ENCODE measurements at places on chromosomes 5 and 9. TPM values are rescaled to one million over a fixed set of nuclear protein-coding genes. Genes with fewer than 3 reads are reported as not detected.

DNA sequence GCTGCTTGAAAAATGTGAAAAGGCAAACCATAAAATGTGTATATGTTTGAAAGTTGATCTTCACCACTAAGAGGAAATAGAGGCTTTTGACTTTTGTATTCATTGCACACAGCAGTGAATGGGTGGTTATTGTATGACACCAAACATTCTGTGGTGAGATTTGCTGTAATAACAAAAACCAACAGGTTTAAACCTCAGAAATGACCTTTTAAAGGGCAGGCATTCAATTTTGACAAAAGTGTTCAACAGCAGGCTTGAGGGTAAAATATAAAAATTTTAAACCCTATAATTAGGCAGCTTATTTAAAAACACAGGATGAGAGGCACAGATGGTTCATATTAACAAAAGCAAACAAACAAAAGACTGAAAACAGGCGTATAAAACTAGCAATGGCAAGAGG lies 128.1 kb upstream of the NUDT12 start:
- no peak for DNase-seq

DNA sequence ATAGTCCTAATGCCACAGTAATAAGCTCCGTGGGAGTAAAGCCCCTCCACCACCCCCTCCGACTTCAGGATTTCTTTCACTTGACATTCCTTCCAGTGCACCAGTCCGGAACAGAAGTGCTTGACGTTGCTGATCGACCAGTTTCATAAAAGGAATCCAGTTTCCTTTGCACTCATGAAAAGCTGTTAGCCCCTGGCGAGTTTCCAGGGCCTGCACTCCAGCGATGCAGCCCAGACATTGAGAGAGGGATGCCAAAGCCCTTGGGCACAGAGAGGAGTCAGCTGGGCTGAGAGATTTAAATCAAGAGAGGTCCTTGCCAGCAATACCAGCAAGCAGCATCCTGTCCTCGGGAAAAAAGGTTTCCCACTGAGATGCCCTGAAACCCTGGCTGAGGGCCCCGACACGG lies 170.1 kb downstream of the GABBR2 start:
- no peak for DNase-seq

DNA sequence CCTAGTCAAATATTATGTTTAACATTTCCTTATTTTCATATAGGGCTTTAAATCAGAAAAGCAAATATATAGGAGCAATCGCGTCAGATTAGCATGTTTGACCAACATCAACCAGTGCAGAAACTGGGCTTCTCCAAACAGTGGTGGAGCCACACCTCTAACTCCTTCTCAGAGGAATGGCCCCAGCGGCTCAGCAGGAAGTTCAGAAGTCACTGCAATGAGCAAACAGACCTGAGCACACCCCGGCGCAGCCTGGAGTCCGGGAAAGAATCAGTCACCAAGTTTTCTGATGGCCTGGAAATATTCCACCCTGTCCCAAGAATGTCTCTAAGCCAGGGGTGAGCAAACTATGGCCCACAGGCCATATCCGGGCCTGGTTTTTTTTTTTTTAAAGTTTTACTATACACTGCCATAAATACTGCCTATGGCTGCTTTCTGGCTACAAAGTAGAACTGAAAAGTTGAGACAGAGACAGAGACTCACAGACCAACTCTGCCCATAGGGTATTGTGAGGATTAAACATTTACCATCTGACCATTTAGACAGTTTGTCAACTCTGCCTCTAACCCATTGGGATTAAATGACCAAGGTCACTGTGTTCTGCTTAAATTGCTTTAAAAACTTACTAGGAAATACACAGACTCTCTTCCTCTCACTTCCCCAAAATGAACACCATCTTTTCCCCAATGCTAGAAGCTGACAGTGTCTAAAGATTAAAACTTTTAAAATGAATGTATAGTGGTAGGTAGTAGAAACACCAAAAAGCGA lies 5.4 kb downstream of the GOLM1 start:
- peak; percentile 83 for DNase-seq

DNA sequence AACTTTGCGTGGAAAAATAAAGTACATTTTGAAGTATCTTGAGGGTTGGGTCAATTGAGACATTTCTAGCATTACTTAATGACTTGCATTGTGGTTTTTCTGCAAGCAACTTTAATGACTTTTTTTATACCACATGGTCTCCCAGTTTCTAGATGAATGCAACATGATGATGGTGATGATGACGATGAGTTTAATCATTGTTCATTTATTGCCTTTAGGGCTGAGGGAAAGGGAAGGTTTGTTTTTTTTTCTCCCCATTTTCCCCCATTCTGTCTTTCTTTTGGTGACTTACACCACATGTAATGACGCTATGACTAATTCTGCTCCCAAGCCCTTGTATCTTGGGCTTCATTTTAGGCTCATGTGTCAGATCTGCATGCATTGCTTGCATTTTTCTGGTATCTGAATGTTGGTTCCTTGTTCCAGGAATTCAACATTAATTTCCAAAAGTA lies 57.7 kb upstream of the NXNL2 start:
- no peak for DNase-seq

DNA sequence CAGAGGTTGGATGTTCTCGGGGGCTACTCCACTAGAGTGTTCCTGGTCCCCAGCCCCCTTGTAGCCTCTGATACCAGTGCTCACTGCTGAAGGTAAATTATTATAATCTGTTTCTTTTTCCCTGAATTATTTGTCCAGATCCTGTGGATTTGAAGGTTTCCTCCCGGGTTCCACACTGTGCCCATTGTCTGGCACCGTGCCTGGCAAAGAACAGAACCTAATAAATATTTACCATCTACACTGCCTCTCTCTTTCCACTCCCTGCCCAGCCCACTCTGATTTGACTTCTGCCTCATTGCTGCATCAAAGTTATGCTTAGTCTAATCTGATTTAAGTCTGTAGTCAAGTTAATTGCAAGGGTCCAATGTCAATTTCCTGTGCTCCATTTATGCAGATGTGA lies 322.9 kb downstream of the NTRK2 start:
- DNase-seq = no peak

- no peak for DNase-seq
Observed at GRCh38 chr5:85921590-85921989, 696.2 kb upstream of the COX7C start.

DNA sequence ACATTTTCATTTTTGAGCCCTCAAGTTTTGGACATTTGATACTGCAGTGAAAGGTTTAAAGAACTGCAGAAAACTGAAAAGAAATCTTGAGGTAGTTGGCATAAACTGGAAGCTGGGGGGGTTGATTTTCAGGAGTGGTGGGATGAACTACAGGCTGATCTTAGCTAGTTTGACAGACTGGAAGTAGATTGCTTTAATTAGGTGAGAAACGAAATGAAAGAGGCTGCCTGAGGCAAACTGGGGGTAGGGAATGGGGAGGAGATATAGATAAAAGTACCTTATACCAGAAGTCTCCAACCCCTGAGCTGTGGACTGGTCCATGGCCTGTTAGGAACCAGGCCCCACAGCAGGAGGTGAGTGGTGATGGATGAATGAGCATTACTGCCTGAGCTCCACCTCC lies 101.4 kb upstream of the SPEF2 start:
- DNase-seq = no peak

DNA sequence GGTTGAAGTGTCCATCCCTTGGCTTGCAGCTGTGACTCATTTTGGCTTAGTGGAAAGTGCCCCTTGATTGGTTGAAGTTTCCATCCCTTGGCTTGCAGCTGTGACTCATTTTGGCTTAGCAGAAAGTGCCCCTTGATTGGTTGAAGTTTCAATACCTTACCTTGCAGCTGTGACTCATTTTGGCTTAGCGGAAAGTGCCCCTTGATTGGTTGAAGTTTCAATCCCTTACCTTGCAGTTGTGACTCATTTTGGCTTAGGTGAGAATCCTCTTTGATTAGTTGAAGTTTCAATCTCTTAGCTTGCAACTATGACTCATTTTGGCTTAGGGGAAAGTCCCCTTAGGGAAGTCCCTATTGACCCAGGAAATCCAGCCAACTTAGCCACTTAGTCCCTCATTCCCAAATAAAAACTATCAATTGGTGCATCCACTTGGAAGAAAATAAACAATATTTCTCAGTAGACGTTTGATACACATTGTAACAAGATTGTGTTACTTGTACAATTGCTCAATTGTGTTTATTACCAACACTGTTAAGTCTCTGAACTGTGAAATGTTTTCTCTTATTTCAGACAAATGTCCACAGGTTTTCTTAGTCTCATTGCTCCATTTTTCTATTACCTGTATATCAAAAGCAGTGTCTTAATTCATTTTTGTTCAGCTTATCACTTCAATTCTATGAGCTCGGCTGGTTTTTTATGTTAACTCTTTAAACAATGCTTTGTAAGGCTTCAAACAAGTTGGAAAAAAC lies 2308.8 kb upstream of the ACO1 start:
- DNase-seq = peak; percentile 20

GRCh38 chr5:32098291-32098690 lies 75.8 kb downstream of the GOLPH3 start:
- DNase-seq = no peak

- DNase-seq = no peak
Observed at GRCh38 chr5:91562922-91563321, 179.8 kb upstream of the ARRDC3 start.

CAMK4 gene
- total RNA-seq = 5.0 TPM

DNM1 gene
- total RNA-seq = 135 TPM

ADAMTS6 gene
- 19.0 TPM for total RNA-seq

COL15A1 gene
- total RNA-seq = 46.2 TPM

OTP gene
- not detected for total RNA-seq

ANKRD34B gene
- not detected for total RNA-seq

SLC36A3 gene
- not detected for total RNA-seq
